Glomerular endothelial cell (primary cell): ENCODE measurements at places on chromosomes 5 and 9. TPM values are rescaled to one million over a fixed set of nuclear protein-coding genes. Genes with fewer than 3 reads are reported as not detected.

DNA sequence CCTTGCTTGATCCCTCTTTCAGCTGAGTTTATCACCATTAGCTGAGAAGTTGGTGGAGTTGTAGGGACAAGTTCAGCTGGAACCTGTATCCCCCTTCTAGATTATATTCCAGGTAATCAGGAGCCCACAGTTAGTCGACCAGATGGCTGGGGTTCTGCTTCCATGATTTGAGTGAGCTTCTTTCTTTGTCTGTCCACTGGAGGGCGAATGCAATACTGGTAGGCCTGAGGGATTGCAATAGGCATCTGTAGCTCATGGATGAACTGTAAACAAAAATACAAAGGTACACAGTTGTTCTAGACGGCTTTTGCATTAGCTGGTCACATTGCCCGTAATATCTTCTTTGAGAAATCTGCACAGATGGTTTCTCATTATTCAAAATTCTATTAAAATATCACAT, 88.9 kb downstream of the PCSK5 start:
- DNase-seq: no peak

ITGA1 gene
- 51.2 and 61.0 TPM in 2 replicates for total RNA-seq

DTWD2 gene
- total RNA-seq: 1.6 and 5.1 TPM in 2 replicates

- DNase-seq: no peak
Measured at GRCh38 chr9:14654932-14655331, 38.3 kb downstream of the ZDHHC21 start.

AOPEP gene
- 20.7 and 25.6 TPM in 2 replicates for total RNA-seq

PCDHB9 gene
- total RNA-seq: 0.15 and 0.41 TPM in 2 replicates

DNA sequence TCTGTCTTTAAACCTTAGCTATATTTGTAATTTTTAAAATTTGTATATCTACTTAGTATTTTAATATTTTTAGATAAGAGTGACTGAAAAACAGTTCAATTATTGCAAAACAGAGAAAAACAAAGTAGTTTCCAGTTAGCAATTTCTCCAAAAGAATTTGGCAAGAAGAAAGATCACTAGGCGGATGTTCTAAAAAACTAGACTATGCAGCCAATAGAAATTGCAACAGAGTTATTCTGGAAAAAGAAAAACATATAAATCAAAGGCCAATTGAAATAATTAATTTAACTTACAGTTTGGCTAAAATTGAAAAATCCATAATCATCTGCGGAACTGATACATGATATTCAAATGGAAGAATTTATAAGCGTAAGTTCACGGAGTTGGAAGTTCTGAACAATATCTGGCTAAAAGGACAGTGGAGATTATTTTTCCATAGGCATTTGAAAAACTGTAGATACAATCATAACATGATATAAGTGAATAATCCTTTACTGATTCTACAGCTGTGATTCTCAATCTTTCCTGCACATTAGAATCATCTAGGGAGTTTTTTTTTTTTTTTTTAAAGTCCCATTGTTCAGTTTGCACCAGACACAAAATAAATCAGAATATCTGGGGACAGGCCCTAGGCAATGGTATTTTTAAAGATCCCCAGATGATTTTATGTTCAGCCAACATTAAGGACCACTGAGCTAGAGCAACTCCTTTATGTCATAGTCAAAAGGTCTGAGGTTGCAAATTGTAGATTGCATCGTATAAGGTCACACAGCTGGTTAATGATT, 605.1 kb upstream of the DAB2 start:
- DNase-seq: no peak

DNA sequence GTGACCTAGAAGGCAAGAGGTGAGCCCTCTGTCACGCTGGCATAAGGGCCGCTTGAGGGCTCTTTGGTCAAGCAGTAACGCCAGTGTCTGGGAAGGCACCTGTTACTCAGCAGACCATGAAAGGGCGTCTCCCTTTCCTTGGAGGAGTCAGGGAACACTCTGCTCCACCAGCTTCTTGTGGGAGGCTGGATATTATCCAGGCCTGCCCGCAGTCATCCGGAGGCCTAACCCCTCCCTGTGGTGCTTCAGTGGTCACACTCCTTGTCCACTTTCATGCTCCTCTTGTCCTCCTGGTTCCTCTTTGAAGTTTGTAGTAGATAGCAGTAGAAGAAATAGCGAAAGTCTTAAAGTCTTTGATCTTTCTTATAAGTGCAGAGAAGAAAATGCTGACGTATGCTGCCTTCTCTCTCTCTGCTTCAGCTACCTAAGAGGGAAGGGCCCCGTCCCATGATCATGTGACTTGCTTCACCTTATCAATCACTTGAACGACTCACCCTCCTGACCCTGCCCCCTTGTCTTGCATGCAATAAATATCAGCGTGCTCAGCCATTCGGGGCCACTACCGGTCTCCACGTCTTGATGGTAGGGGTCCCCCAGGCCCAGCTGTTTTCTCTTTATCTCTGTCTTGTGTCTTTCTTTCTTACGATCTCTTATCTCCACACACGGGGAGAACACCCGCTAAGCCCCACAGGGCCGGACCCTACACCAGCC, 16.7 kb upstream of the SCGB3A1 start:
- DNase-seq: no peak

PCDHA4 gene
- 0.29 TPM in 1 of 2 replicates, not detected in the other for total RNA-seq

DNA sequence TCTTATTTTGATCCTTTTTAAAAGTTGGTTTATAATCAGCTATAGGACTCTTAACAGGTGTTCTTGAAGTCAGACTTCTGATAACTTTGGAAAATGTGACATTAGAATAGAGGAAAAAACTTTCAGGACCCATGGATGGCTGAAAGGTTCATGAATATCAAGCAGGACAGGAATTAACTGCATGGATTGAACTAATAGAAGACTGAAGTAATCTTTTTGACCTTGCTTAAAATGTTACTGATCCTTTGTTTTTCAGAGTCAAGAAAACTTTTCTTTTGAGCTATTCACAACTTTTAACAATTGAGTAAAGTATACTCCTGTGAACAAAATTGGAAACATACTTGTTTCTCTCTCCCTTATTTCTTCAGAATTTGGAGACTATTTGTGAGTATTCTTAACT, 79.2 kb downstream of the PLK2 start:
- DNase-seq: no peak

NIM1K gene
- total RNA-seq: 0.05 TPM in 1 of 2 replicates, not detected in the other

DNA sequence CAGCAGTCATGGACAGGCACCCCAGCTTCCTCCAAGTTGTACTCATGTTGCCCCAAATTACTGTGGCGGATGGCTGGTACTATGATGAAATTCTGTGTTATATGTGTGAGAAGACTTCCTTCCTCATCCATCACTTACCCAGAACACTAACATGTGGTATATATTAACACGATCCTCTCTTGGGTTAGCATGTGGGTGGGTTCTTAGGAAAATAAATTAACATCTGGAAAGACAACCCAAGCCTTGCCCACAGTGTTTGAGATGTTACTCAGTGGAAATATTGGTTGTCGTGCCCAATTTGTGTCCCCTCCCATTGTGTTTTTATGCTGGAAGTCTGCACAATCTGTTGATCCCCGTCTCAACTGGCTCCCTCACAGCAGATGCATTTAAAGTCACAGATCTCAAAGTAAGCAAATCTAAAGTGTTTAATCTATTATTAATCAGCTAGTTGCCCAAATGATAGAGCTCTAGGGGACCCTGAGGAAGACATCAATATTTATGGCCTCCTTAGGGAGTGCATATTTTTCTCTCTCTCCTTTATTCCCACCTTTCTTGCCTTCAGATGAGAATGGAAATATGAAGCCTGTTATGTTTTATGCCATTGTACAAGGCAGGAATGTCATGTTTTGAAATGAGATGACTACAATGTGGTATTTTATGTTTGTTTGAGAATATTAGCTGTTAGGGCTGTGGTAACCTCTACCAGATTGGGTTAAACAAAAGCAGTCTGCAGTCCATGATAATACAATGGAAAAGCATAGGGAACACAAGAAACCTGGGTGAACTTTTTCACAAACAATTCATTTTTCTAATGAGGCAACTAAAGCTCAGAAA, 93.9 kb downstream of the GRIA1 start:
- no peak for DNase-seq

MYO10 gene
- 76.9 and 167 TPM in 2 replicates for total RNA-seq

HACD4 gene
- 2.0 and 2.8 TPM in 2 replicates for total RNA-seq

PCDHB8 gene
- 0.34 and 0.88 TPM in 2 replicates for total RNA-seq

FAF2 gene
- total RNA-seq: 38.4 and 44.9 TPM in 2 replicates

ARHGEF39 gene
- 0.39 and 0.58 TPM in 2 replicates for total RNA-seq

GRCh38 chr9:14273696-14274121, 40.2 kb downstream of the NFIB start:
- DNase-seq: peak; percentile 63

CBY3 gene
- 3.0 TPM in 1 of 2 replicates, not detected in the other for total RNA-seq

GRCh38 chr9:136341042-136341655, 13.8 kb downstream of the GPSM1 start:
- DNase-seq: no peak

SOHLH1 gene
- 0.39 TPM in 1 of 2 replicates, not detected in the other for total RNA-seq

- no peak for DNase-seq
Measured at GRCh38 chr5:59873113-59873512, 20.4 kb downstream of the PDE4D start.

DNA sequence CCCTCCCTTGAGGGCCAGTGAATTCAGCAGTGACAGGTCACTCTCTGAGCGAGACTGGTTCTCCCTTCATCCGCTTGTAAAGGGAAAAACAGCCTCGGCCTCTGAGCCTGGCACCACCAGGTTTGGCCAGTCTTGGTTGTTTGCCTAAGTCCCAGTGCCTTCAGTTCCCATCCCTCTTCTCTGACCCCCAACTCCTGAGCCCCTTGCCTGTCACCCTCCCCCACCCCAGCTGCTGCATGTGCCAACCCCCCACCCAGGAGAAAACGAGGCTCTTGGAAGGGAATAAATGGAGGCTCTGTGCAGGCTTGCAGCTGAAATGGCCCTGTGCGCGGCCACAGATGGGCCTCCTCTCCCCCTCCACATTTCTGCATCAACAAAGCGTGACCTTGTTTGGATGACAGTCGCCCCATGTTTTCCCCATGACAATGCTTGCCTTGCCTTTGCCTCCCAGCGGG, 3.1 kb downstream of the URM1 start:
- no peak for DNase-seq

DNA sequence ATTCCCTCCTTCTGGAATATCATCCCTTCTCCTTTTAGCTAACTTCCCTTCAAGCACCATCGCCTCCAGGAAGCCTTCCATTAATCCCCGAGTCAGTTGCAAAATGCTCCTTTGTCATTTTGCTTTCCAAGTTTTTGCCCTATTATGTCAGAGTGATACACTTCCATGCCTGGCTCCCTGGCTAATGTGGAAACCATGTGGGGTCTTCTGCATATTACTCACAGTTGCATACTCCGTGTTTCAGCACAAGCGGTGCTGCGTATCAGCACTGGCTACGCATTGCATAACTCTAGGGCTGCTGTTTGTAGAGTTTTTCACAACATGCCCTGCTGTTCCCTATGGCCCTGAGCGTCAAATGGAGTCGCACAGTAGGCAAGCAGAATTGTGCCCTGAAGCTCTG, 1.9 kb downstream of the TEX53 start:
- DNase-seq: no peak

- DNase-seq: no peak
Measured at GRCh38 chr9:120947222-120947621, 20.6 kb upstream of the TRAF1 start.

- no peak for DNase-seq
Measured at GRCh38 chr5:149921597-149921996, 23.0 kb downstream of the PDE6A start.

DNA sequence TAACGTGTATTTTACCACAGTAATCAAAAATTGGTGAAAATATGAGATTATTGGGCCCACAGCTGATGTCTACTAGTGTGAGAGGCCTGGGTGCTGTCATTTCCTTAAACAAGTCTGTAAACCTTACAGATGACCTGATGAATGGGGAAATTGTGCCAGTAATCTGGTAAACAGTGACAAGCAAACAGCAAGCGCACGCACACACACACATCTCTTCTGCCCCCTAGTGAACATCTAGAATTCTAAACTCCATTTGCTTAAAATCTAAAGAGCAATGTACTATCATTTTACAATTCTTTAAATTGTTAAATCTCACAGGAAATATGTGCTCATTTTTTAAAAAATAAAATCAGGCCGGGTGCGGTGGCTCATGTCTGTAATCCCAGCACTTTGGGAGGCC, 7.5 kb upstream of the RAPGEF1 start:
- no peak for DNase-seq

DNA sequence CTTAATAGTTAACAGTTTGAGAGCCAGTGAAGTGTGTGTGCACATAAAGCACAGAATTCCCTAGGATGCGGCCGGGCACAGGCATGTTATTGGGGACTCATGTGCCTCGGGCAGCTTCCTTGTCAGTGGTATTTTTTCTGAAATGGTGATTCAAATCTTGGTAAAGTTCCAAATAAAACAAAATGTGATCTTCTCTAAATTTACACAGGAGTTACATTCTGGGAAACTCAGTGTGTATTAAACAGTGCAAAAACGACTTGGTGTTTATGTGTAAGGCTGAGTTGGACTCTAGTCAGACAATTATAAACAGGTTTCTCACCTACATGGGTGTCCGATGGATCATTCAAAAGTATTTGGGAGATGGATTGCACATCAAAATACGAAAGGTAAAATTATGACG, 48.9 kb downstream of the BOD1 start:
- DNase-seq: no peak

PAEP gene
- not detected in 2 replicates for total RNA-seq

DNA sequence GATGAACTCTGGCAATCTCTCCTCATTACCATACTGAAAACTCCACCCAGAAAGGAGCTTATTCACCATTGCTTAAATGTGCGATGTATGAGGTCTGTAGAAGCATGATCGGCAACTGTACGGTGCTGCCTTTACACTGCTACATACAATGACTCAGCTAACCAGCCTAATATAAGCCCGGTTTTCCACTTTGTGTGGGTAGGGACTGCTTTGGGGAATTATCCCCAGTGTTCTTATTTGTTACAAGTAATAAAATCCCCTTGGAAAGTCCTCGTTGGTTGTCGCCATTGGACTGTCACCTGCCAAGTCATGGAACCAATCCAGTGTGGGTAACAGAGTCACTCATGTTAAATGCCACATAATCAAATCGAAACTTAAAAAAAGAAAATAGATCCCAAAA, 23.5 kb upstream of the TENT2 start:
- no peak for DNase-seq

TMEM245 gene
- 34.5 and 36.9 TPM in 2 replicates for total RNA-seq

GRCh38 chr9:89171693-89172092, 6.9 kb downstream of the SHC3 start:
- no peak for DNase-seq

PCA3 gene
- not detected in 2 replicates for total RNA-seq

- DNase-seq: no peak
Measured at GRCh38 chr9:136204838-136205706, at the start of gene LHX3. TSS of gene LHX3 (minus strand) at chr9:136205128. CDS start at chr9:136205012, 116 bp downstream.

DNA sequence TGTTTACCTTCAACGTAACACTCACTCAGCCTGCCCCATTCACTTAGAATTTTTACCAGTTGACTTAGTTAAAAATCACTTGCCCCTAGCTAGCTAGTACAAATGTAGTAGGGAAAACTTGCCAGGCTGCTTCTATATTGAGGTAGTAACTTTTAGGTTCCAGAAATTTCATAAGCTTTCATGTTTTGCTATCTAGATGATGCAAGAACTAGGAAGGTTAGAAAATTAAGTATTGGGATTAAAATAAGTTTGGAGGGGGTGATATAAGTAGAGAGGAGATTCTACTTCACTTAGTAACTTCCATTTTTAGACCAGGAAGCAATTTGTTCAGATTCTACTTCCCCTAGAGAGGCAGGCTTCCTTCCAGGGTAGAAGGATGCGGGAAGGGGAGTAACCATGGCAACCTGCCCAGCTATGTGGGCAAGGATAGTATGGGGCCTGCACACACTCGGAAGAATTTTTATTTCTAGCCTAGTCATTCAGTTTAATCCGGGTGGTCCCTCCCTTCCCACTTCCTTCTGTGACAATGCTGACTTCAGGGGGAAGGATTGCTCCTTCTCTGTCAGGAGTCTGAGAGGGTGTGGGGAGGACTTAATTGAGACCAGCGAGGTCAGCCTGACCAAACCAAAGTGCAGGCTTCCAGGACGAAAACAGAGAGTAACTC, 4.2 kb downstream of the DAB2 start:
- no peak for DNase-seq

GRCh38 chr5:15806613-15807012, 306.6 kb downstream of the FBXL7 start:
- no peak for DNase-seq
